ENCODE measurements at places on chromosomes 4 and X. TPM values are rescaled to one million over a fixed set of nuclear protein-coding genes. Genes with fewer than 3 reads are reported as not detected.

TRPC5OS gene
- total RNA-seq = not detected

REPS2 gene
- total RNA-seq = 0.85 TPM

INTU gene
- 1.5 TPM for total RNA-seq

PDE6B gene
- total RNA-seq = not detected

CT55 gene
- not detected for total RNA-seq

FAM184B gene
- total RNA-seq = 0.05 TPM

GPRASP2 gene
- total RNA-seq = 5.0 TPM

EDA gene
- total RNA-seq = 0.41 TPM

TMPRSS11A gene
- not detected for total RNA-seq

SLC7A11 gene
- 17.3 TPM for total RNA-seq

YY2 gene
- 2.9 TPM for total RNA-seq

ATOH1 gene
- total RNA-seq = not detected

APEX2 gene
- 30.8 TPM for total RNA-seq

FATE1 gene
- total RNA-seq = not detected

FDCSP gene
- not detected for total RNA-seq

BCORL1 gene
- total RNA-seq = 9.0 TPM

CT45A1 gene
- not detected for total RNA-seq

GYG2 gene
- total RNA-seq = 4.9 TPM

FGF16 gene
- total RNA-seq = not detected

ASB5 gene
- not detected for total RNA-seq
